Mammary epithelial cell (primary cell): ENCODE measurements at places on chromosomes 13 and 19.

GRCh38 chr13:21318891-21319532 lies 140.1 kb downstream of the ZDHHC20 start:
- DNase-seq: no peak

GRCh38 chr19:42850981-42851717 lies 28.4 kb downstream of the PSG1 start:
- peak; percentile 90 for DNase-seq

- peak; percentile 76 for DNase-seq
These were observed 30.3 kb downstream of the SHISA2 start for GRCh38 chr13:26021516-26021915.

DNA sequence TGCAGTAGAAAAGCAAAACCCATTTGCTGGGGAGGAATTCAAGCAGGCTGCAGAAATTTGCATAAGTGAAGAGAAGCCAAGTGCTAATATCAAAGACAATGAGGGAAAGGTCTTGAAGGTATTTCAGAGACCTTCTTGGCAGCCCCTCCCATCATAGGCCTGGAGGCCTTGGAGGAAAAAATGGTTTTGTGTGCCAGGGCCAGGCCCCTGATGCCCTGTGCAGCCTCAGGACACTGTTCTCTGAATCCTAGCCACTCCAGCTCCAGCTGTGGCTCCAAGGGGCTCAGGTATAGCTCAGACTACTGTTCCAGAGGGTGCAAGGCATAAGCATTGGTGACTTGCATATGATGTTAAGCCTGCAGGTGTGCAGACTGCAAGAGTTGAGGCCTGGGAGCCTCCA lies 463.2 kb upstream of the ATXN8OS start:
- no peak for DNase-seq

- no peak for DNase-seq
These were observed 364.6 kb upstream of the ZNF507 start for GRCh38 chr19:31980796-31981195.

DNA sequence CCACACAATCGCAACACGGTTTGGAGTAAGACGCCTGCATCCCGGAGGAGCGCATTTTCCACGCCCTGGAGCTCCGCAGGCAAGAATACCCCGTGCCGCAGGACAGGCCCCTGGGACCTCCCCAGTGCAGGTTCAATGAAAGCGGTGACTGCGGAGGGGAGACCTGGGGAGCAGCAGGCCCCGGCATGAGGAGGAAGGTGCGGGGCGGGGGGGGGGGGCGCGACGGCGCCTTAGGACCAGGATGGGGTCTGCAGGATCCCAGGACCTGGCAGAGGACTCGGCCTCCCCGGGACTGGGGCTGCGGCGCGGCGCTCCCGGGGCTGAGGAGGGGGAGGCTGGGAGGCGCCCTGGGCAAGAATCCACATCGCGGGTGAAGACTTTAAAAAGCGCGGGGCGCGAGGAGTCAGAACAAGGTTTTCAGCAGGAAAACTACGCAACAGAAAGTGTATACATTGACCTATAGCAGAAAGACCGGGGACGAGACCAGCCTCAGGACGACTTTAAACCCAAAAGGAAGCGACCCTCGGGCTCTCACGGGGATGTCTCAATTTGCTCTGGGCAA lies 432 bp downstream of the ZNF611 start:
- peak; percentile 5 for DNase-seq
